ENCODE measurements at places on chromosomes 4 and X. TPM values are rescaled to one million over a fixed set of nuclear protein-coding genes. Genes with fewer than 3 reads are reported as not detected.
A peak's percentile ranks its signal among the peaks of the same experiment; 100 is the strongest.

The ZNF81 gene
- total RNA-seq = 9.5 TPM

The ADRA2C gene
- total RNA-seq = 17.6 TPM

The IQCM gene
- total RNA-seq = not detected

The IGSF1 gene
- not detected for total RNA-seq

The GLRA2 gene
- total RNA-seq = 1.3 TPM

The F9 gene
- not detected for total RNA-seq

The PDGFC gene
- total RNA-seq = 120 TPM

The SPATA4 gene
- not detected for total RNA-seq

The AFAP1 gene
- 15.0 TPM for total RNA-seq

The TMEM31 gene
- not detected for total RNA-seq

The CFI gene
- total RNA-seq = not detected

The RENBP gene
- total RNA-seq = 13.5 TPM

The ZRSR2 gene
- total RNA-seq = 0.72 TPM

The EMCN gene
- not detected for total RNA-seq

The ZFYVE28 gene
- 0.43 TPM for total RNA-seq

DNA sequence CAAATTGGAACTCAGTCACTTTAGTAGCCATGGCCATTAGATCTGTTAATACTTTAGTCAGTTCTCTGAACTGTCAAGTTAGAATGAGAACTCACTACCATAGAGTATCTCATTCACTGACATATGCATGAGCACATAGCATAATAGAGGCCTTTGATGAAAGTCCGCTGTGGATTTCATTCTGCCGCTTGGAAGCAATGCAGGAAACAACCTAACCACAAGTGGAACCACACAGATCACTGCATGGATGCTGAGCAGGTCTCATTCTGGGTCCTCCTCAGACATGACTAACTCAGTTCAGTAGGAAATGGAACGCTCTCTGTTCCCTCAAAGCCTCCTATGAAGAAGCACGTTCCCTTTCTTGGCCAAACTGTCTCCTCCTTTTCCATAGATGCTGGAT, 1624.8 kb upstream of the TENM3 start:
- no peak for DNase-seq

- DNase-seq = no peak
Measured at GRCh38 chr4:102862747-102863146, 6.0 kb upstream of the CISD2 start.

GRCh38 chrX:14064626-14065432, 35.1 kb upstream of the GEMIN8 start:
- DNase-seq = peak; percentile 73

DNA sequence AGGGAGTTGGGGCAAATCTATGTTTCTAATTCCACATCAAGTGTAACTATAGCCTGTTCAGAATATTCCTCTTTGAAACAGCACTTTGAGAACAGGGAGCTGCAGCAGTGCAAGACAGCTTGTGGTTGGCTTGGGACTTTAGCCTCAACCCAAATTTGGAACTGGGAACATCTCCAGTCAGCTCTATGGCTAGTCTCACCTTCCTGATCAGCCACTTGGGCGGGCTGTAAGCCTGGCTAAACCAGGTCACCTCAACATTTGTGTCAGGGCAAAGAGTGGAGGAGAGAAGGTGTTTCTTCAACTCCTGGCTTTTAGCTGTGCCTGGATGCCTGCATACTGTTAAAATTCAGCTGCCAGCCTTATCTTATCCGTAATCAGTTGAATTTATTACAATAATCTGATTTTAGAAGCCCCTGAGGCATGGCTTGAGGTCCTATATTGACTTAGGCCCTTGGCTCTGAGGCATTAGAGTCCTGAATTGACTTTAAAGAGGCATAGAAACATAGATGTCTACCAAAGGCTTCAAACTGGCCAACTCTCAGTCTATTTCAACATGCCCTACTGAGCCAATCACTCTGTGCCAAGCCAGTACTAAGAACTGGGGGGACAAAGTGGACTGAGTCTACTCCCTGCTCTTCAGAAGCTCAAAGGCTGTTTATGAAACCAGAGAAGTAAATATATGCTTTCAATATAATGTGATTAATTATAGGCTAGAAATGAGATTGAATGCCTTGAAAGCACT, 18.7 kb upstream of the AR start:
- DNase-seq = no peak

DNA sequence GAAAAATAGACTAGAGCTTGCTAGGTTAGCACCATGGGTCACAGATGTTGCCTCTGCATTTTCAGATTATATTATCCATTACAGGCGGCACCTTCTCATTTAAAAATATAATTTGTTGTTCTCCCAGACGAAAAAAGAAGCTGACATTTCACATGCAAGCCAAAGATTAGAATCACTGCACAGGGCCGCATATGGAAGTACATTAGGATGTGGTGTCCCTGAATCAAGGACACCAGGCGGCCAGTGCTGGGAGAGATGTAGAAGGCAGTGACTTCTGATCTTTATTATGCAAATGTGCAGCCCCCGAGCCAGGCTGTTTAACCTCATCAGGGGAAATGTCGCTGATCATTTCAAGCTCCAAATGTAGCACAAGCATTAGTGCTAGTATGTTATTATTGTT, 22.8 kb downstream of the REELD1 start:
- no peak for DNase-seq

DNA sequence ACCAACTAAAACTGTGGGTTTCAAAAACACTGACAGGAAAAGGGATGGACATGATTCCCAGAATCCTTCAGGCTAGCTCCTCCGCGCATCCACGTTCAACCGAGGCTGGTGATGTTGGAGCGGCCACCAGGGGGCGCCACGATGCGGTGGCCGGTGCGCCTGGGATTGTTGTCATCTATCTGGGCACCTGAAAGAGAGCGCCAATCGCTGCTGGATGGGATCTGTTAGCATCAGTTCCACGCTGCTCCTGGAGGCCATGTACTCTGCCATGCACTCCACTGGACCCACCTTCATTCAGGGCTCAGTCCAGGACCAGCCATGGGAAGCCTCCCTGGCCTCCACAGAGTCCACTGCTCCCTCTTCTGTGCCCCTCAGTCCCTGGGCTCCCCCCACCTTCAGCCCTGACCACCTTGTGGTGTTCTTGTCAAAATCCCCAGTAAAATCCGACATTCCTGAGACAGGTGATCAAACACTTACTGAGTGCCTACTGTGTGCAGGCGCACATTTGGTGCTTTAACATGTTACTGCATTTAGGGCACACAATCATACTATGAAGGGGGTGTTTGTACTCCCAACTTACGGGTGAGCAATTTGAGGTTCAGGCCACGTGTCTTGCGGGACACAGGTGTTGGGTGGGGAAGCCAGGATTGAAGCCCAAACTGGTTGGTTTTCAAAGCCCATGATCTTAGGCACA, 71.1 kb downstream of the CRMP1 start:
- no peak for DNase-seq

GRCh38 chr4:4606321-4606720, 64.5 kb upstream of the STX18 start:
- peak; percentile 26 for DNase-seq

DNA sequence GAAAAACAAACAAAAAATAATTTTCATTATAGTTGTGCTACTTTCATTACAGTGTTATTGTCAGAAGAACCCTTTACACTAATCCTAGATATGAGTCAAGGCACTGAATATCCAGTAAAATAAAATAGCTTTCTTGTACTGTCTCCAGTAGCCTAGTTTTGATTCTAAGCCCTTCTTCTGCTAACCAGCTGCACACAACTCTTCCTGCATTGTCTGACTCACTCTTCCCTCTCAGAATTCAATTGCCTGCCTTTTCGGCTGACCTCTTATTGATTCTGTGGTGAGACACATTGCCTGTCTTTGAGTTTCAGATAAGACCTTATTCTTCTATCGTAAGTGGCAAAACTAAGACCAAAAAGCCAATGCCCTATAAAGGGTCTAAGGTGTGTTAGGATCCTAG, 26.7 kb upstream of the PCDH18 start:
- DNase-seq = no peak

DNA sequence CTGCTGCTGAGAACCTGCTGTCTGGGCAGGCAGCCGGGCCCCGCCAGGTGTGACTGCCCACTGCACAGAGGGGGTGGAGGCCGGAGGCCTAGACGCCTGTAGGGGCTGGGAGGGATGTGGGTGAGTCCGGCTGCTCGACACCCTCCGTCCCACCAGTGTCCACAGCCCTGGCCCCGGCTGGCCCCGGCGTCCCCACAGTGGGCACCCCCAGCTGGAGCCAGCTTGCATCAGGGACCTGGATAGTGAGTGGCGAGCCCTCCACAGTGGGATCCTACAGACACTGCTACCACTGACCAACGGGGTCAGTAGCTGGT, 34.7 kb upstream of the SPON2 start:
- no peak for DNase-seq

- no peak for DNase-seq
Measured at GRCh38 chrX:44954562-44954961, 81.6 kb downstream of the KDM6A start.

- DNase-seq = no peak
Measured at GRCh38 chr4:21041708-21042107, 341.4 kb downstream of the PACRGL start.

DNA sequence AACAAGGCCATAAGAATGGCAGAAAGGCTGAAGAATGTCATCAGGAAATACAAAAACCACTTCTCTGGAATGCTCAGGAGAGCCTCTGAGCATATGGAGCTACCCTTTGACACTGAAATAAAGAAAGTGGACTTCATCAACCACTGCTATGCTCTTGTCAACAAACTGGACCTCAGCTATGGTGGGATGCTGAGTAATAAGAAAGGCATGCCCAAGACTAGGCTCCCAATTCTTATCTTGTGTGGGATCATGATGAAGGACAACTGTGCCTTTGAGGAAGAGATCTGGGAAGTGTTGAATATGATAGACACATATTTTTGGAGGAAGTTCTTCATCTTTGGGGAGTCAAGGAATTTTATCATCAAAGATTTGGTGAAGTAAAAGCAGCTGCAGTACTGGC, 86.9 kb upstream of the MAGEB16 start:
- no peak for DNase-seq

DNA sequence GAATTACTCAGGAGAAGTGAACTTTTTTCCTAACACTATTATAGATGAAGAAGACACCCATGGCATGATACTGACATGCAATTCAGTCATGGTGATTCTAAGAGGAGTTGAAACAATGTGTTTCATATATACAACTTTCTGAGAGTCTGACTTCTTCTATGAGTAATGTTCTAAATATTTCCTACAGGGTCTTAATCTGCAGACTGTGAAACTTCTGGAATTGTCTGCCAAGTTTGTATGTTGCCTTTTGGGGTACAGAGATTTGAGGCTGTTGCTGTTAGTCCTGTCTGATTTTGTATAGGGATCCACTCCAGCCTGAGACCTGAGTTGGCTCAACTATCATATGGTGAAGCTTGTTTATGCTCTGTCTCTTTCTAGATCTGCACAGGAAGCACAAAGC, 160.6 kb upstream of the GATB start:
- DNase-seq = no peak

DNA sequence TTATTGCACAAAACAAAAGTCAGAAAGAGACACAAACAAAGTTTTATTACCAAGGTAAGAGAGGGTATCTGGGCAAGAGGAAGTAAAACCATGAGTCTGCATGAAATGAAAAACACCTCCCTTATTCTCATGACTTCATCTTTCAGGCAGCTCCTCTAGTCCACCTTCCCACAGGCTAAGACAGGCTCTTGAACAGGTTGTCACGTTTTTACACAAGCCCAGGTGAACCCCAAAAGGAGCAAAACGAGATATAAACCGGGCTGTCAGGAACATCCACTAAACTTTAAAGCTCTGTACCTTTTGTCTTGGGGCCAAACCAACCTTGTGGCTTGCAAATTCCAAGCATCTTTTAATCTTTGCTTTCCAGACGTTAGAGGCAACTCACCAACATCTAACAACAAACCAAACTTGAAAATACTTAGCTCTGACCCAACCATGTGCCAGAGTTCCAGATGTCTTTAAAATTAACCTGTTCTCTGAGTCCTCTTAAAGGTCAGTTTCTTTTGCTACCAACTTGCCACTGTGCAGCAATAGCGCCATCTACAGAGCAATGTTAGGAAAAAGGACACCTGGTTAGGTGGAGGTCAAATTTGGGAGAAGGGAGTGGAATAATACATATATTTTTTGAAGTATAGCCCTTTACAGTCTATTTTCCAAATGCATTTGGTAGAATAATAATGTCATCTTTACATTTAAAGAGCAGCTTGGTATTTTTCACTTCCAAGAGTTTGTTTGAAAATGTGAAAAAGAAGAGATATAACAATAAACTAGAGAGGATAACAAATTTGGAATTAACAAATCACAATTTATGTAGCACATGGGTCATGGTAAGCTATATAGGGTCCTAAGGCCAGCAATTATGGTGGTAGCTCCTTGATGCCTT, 73.1 kb downstream of the QRFPR start:
- DNase-seq = peak; percentile 43

DNA sequence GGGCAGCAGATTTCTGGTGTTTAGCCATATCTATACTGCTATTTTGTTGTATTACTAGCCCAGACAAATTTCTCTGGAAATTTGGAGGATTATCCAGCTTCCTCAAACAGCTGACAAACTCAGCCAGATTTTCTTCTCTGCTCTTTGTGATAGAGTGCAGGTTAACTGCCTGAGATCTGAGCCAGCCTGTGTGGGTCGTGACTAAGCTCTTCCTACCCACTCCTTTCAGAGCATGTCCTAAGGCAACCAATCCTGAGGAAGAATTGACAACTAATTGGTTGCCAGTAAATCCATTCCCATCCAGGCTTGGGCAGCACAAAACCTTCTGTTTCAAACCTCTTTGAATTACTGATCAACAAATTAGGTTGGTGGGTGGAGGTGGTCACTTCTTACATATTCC, 2.5 kb upstream of the GABRA2 start:
- no peak for DNase-seq

DNA sequence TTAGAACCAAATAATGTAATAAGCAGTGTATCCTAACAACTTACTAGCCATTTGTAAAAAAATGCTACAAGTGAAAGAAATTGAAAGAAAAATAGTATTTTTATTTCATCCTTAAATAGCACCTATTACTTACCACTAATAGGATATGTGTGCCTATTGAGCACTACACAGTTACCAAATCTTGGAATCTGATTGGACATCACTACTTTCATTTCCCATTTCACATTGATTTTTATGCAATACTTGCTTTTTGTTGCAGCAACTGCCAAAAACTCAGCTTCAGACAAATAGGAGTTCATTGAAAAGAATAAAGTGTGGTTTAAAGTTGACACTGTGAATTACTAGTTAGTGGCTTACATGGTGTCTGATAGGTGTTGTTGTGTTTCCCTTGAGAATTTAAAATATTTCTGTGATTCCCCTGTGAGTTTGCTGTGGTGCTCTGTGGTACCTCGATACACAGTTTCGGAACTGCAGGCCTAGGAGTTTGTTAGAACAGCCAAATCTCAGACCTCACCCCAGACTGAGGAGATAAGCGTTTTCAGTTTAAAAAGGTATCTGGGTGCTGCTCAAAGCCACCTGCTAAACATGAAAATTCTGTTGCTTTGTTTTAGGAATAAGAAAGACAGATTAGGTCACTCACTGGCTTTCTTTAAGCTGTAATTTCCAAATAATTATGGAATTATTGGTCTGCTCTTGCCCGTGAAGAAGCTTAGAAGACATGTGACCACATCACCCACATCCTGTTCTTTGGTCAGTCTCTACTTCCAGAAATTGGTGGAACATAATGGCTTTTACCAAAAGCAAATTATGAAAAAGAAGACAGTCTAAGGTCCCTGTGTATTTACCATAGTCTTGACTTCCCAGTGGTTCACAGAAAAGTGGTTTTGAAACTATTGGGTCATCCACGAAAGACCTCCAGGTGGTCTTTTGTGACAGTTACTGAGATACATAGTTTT, 97.8 kb downstream of the SYTL5 start:
- no peak for DNase-seq

- DNase-seq = no peak
Measured at GRCh38 chrX:41335198-41335957, 1.4 kb downstream of the DDX3X start.
